ENCODE measurements at places on chromosomes 16 and 17. TPM values are rescaled to one million over a fixed set of nuclear protein-coding genes. Genes with fewer than 3 reads are reported as not detected.
A peak's percentile ranks its signal among the peaks of the same experiment; 100 is the strongest.

- DNase-seq = no peak
- peaks cover 7% of the 10 kb centered on the region for H3K36me3 ChIP-seq
- H3K4me1 ChIP-seq = peaks cover 18% of the 10 kb centered on the region
- H3K27ac ChIP-seq = no peak overlapping the region
These were observed 2.6 kb downstream of the BBS2 start for GRCh38 chr16:56517206-56517605.

- DNase-seq = no peak
- no peak overlapping the region for H3K4me3 ChIP-seq
- H3K36me3 ChIP-seq = peaks cover 13% of the 10 kb centered on the region
These were observed 12.9 kb downstream of the IL21R start for GRCh38 chr16:27414788-27415431.

DNA sequence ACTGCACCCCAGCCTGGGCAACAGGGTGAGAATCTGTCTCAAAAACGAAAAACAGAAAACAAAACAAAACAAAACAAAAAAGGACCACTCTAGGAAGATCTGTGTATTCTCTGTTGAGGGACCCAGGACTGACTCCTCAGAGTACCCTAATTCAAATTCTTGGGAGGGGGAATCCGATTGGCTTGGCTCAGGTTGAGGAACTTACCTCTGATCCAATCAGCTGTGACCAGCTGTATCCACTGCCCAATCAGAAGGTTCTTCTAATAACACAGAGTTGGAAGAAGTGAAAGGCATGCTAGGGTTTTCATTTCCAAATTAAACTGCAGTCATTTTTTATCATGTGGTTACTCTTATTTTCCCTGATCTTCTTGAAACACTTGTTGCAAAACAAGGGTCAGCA lies 105.9 kb upstream of the CACNG3 start:
- no peak overlapping the region for H3K4me3 ChIP-seq
- no peaks in the 10 kb centered on the region for H3K36me3 ChIP-seq
- no peaks in the 10 kb centered on the region for H3K27me3 ChIP-seq

GRCh38 chr17:48308581-48308980 lies 121.4 kb downstream of the SKAP1 start:
- no peak overlapping the region for H3K4me3 ChIP-seq
- DNase-seq = no peak
- H3K27me3 ChIP-seq = no peaks in the 10 kb centered on the region
- no peaks in the 10 kb centered on the region for H3K36me3 ChIP-seq
- no peaks in the 10 kb centered on the region for H3K4me1 ChIP-seq

- H3K27me3 ChIP-seq = no peaks in the 10 kb centered on the region
- H3K36me3 ChIP-seq = no peaks in the 10 kb centered on the region
- no peaks in the 10 kb centered on the region for H3K4me1 ChIP-seq
- H3K27ac ChIP-seq = no peak overlapping the region
These were observed 568.7 kb upstream of the HSBP1 start for GRCh38 chr16:83238949-83239691.

DNA sequence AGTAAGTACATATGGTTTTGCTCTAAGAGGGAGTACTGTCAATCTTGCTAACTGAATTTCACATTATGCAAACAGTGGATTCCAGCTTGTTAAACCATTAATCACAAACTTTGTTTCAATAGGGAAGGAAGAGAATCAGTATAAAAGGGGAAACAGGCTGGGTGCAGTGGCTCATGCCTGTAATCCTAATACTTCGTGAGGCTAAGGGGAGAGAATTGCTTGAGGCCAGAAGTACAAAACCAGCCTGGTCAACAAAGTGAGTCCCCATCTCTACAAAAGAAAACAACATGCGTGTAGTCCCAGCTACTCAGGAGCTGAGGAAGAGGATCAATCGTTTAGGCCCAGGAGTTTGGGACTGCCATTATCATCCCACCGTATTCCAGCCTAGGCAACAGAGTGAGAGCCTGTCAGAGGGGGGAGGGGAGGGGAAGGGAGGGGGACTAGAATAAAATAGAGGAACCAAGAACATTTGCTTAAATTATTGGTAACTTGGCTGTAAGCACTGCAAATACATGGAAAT lies 65.7 kb downstream of the FBXL20 start:
- no peak overlapping the region for H3K27ac ChIP-seq
- DNase-seq = peak; percentile 33
- H3K4me3 ChIP-seq = no peak overlapping the region
- no peaks in the 10 kb centered on the region for H3K27me3 ChIP-seq

GRCh38 chr17:616407-616806 lies 98.2 kb downstream of the VPS53 start:
- H3K4me3 ChIP-seq = no peak overlapping the region
- H3K4me1 ChIP-seq = no peaks in the 10 kb centered on the region
- no peak overlapping the region for H3K27ac ChIP-seq

DNA sequence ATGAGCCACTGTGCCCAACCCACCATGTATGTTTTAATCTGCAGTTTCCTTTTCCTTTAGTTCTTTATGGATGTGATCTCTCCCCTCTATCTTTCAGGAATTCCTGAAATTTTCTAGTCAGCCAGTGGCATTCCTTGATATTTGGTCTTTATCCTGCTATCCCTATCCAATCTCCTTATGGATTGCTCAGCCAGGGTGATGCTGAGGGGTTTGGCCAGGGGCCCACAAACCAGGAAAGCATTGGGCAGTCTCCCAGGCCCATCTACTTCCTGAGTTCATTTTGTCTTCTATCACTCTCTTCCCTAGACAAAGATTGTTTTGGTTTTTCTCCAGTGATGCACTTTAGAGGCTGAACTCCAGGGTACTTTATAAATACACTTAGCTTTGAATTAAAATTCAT lies 115.9 kb downstream of the KATNIP start:
- no peaks in the 10 kb centered on the region for H3K36me3 ChIP-seq
- H3K27me3 ChIP-seq = no peaks in the 10 kb centered on the region
- DNase-seq = no peak
- H3K4me3 ChIP-seq = no peak overlapping the region
- H3K4me1 ChIP-seq = no peaks in the 10 kb centered on the region
- H3K27ac ChIP-seq = no peak overlapping the region

- H3K36me3 ChIP-seq = no peaks in the 10 kb centered on the region
- no peak overlapping the region for H3K27ac ChIP-seq
- no peak overlapping the region for H3K4me3 ChIP-seq
- peaks cover 17% of the 10 kb centered on the region for H3K27me3 ChIP-seq
- no peak for DNase-seq
- H3K4me1 ChIP-seq = peaks cover 11% of the 10 kb centered on the region
These were observed 53.0 kb downstream of the EPN2 start for GRCh38 chr17:19290066-19290705.

GRCh38 chr17:14762736-14763479 lies 462.0 kb downstream of the HS3ST3B1 start:
- no peaks in the 10 kb centered on the region for H3K27me3 ChIP-seq
- DNase-seq = no peak
- no peak overlapping the region for H3K27ac ChIP-seq
- H3K36me3 ChIP-seq = no peaks in the 10 kb centered on the region
- no peak overlapping the region for H3K4me3 ChIP-seq

GRCh38 chr17:69523244-69523861 lies 108.9 kb downstream of the MAP2K6 start:
- H3K36me3 ChIP-seq = no peaks in the 10 kb centered on the region
- DNase-seq = peak; percentile 49
- H3K27me3 ChIP-seq = peaks cover 11% of the 10 kb centered on the region
- peaks cover 5% of the 10 kb centered on the region for H3K4me1 ChIP-seq
- H3K27ac ChIP-seq = no peak overlapping the region
- H3K4me3 ChIP-seq = no peak overlapping the region

- no peaks in the 10 kb centered on the region for H3K36me3 ChIP-seq
- no peaks in the 10 kb centered on the region for H3K4me1 ChIP-seq
- no peak overlapping the region for H3K27ac ChIP-seq
- no peak overlapping the region for H3K4me3 ChIP-seq
- H3K27me3 ChIP-seq = peaks cover 5% of the 10 kb centered on the region
These were observed 18.0 kb downstream of the TLE7 start for GRCh38 chr16:71423865-71424264.

DNA sequence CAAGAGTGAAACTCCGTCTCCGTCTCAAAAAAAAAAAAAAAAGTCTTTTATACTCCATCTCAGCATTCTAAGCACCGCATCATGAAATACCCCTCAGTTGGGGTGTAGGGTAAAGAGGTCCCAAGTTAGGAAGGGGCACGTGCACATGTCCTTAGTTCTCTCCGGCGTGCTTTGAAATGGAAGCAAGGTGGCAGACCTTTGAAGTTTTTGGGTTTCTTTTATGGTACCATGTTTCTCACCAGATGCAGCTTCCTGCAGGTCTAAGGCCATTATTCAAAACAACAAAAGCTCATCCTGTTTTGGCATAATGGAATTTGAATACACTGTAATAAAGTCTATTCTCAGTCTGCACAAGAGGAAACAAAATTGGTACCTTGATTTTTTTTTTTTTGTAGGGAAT lies 9.6 kb downstream of the EMC8 start:
- H3K27me3 ChIP-seq = no peaks in the 10 kb centered on the region
- no peak overlapping the region for H3K4me3 ChIP-seq
- no peaks in the 10 kb centered on the region for H3K4me1 ChIP-seq

- H3K27me3 ChIP-seq = no peaks in the 10 kb centered on the region
- no peaks in the 10 kb centered on the region for H3K4me1 ChIP-seq
- no peak overlapping the region for H3K4me3 ChIP-seq
These were observed 110.2 kb upstream of the CACNG5 start for GRCh38 chr17:66724581-66725341.

DNA sequence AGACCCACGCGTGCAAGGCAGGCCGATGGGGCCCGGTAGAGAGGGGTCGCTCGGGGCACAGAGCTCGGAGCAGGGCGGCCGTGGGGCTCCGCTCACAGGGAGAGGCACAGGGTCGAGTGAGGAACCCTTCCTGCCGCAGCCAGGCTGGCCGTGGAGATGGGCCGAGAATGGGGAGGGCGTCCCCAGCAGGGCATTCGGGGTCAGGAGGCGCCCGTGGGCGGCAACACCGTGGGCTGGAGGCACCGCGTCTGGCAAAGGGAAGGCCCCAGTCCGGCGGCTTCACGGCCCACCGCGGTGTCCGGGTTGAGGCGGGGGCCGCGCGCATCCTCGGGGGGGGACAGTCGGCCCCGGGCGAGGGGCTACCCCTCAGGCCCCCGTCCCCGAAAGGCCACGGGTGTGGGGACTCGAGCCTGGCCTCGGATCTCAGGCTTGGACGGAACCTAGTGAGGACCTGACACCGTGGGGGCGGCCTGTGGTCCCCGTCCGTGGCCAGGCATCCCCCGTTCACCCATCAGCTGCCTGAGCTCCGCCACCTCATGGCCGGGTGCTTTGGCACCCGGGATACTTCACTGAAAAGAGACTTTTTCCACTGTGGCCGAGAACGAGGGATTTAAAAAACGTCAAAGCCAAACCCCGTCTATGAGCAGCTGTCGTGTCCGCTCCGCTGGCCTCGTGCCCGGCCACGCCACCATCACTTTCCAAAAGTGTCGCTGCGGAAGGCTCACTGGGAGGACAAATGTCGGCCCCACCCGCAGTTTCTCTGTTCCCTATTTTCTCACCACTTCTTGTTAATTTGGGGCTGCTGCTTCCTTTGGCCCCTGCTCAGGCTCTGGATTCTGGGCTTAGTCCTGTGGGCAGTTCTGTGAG lies 73.6 kb downstream of the METRNL start:
- H3K27ac ChIP-seq = no peak overlapping the region
- peaks cover 10% of the 10 kb centered on the region for H3K4me1 ChIP-seq
- peaks cover 3% of the 10 kb centered on the region for H3K27me3 ChIP-seq
- no peak for DNase-seq

DNA sequence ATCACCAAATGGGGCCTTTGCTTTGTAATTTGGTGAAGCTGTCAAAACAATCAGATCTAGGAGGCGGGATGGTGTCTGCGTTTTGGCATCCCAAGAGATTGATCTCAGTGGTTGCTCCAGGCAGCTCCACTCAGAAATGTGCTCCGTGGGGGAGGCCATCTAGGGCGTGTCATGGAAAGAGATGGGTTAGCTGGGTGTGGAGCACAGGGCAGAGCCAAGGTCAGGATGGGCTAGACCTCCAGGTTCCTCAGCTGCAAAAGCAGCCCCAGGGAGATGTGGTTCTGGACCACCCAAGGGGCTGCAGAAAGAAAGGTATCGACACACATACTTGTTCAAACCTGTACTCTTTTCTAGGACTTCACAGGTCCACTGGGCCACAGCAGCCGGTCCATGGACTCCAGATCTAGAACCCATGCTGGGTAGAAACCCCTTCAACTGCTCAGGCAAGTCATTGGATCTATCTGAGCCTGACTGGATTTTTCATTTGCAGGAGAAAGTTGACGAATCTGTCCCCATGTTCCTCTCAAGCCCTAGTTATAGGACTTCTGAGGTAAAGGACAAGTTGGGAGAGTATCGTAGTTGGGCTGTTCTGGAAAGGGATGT lies 270.2 kb upstream of the RPL38 start:
- no peak overlapping the region for H3K4me3 ChIP-seq
- H3K27ac ChIP-seq = no peak overlapping the region
- H3K4me1 ChIP-seq = no peaks in the 10 kb centered on the region
- peaks cover 2% of the 10 kb centered on the region for H3K27me3 ChIP-seq
- H3K36me3 ChIP-seq = no peaks in the 10 kb centered on the region

DNA sequence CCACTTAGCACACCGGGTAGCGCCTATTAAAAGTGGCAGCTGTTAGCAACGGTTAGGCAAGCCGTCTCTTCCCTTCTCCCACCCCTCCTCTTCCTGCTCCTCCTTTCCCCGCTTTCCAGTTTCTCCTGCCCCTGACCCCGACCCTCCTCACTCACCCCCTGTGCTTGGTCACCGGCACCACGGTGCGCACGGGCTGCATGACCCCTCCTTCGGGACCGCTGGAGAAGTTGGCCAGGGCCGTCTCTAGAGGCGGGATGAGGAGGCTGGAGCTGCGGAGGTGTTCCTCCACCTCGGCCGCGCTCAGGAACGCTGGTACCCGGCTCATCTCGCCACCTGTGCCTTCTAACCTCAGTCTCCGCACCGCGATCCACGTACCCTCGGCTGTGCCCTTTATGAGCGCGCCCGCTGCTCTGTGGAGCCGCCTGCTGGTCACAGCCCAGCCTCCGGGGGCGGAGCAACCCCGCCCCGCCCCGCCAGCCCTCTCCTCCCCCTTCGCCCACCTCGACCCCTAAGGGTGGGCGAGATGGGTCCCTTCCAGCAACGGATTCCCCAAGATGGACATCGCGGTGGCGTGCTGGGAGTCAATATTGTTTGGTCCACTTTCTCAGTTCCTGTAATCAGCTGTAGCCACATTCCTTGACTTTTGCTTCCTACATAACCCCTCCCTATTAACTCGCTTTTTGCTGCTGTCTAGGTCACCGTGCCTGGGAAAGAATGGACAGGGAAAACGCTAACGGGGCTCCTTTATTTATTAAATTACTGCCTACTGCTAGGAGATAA lies at the start of gene CRYM:
Gene CRYM, minus strand, starts transcription at position 364 of the 780 bp plus-strand sequence. Its CDS starts 39 bp downstream, at position 325.
- H3K4me3 ChIP-seq = peak within 1 kb of the TSS; percentile 46
- DNase-seq = peak; percentile 83
- H3K4me1 ChIP-seq = peaks cover 36% of the 10 kb centered on the region
- H3K27me3 ChIP-seq = no peaks in the 10 kb centered on the region
- H3K36me3 ChIP-seq = no peaks in the 10 kb centered on the region

- H3K27me3 ChIP-seq = no peaks in the 10 kb centered on the region
- peak overlapping the region; percentile 64 for H3K4me3 ChIP-seq
- H3K27ac ChIP-seq = peak overlapping the region; percentile 86
- DNase-seq = peak; percentile 83
These were observed 3.7 kb downstream of the GGA2 start for GRCh38 chr16:23506606-23506994.

Gene RARA
- total RNA-seq = 85.5 TPM

Gene NPIPA5
- not detected for total RNA-seq

Gene MT1G
- total RNA-seq = not detected

Gene ZP2
- not detected for total RNA-seq

Gene MYH4
- not detected for total RNA-seq

Gene HSD11B2
- total RNA-seq = not detected

Gene WSCD1
- total RNA-seq = not detected

Gene PDIA2
- not detected for total RNA-seq

Gene SARM1
- 32.8 TPM for total RNA-seq

Gene KRTAP4-3
- not detected for total RNA-seq

Gene MYL11
- not detected for total RNA-seq

Gene CNGB1
- total RNA-seq = not detected
